ENCODE measurements at places on chromosomes 1 and 21.

DNA sequence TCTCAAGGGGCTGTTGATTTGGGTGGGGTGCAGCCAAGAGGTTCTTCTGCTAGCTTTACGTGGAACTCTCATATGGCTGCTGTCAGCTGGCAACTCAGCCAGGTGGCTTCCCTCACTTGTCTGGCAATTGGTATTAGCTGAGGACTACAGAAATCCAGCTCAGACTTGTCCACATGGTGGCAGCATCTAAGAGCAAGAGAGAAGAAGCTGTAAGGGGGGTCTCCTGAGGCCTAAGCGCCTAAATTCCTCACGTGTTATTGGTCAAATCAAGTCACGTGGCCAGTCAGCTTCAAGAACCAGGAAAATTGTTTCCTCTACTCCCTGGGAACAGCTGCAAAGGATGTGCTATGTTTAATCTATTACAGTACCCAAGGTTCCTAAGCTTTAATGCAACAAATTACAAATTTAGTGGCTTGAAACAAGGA lies 4.2 kb upstream of the DYRK3 start:
- DNase-seq, result peak; percentile 81

- no peak for DNase-seq
Measured at GRCh38 chr1:62352387-62352786, 33.2 kb upstream of the KANK4 start.

GRCh38 chr1:163275222-163275621 lies 46.5 kb upstream of the NUF2 start:
- no peak for DNase-seq

DNA sequence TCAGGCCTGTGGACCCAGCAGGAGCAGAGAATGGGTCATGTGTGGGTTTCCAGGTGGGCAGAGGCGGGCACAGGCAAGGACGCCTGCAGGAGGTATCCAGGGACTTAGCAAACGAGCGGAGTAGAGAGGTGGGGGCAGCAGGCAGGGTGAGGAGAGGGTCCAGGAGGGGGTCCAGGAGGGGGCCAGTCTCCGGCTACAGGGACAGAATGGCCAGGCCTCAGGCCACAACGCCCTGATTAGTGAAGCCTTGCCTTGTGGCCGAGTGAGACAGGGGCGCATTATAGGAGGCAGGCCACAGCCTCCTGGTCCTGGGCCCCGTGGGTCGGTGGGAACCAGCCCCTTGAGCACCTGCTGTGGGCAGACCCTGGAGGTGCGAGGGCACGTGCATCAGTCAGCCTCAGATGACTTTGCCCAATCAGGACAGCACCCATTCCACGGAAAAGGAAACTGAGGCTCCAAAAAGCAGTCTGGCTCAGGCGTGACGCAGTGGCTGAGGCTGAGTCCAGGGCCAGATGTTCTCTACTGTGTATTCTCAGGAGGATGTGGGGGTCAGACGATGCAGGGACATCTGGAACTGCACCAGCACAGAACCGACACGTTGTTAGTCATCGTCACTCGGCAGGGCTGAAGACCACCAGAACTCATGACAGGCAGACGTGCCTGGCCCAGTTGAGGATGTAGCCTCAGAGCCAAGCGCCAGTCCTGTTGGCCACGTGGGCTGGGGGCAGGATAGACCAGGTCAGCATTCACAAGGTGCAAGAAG lies 113.7 kb downstream of the CRYAA start:
- no peak for DNase-seq

GRCh38 chr1:208058267-208058666 lies 147.3 kb upstream of the CD34 start:
- DNase-seq, result no peak

Data from fibroblast of the conjunctiva (primary cell).